LHCN-M2 (cell line): ENCODE measurements at places on chromosomes 2 and 18.
A peak's percentile ranks its signal among the peaks of the same experiment; 100 is the strongest.

DNA sequence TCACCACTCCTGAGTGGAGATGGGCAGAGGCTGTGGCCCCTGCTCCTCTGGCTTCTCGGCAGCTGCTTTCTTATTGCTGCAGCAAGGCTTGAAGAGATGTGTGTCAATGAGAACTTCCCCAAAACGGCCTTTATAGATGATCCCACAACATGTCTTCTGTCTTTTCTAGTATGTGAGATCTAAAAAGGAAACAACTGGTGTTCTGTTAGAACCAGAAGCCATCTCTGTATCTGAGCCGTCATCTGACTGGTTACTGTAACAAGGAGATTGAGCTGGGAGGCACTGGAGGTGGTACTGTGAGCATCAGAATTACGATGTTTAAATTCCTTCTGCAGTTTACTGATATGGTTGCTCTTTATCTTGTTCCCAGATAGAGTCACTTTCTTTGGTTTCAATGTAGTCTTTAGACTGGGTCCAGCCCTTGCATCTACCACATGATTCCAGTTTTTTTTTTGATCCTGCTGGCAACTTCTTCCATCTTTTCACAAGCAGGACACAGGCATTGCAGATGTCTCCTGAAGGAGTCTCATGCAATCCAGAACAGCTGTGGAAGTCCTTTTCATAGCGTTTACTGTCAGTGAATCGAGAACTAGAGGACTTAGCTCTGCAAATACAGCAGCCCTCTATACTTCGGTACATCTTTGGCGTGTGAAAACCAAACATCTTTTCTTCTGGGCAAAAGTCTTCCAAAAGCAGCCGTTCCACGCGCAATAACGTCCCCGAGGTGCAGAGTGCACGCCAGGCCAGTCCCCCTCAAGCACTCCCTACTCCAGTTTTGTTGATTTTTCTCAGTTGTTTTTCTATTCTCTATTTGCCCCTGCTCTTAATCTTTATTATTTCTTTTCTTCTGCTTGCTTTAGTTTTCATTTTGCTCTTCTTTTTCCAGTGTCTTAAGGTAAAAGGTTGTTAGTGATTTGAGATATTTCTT is 29.7 kb downstream of the TAF4B start:
- DNase-seq = no peak

GRCh38 chr18:54254265-54254758 is 15.0 kb upstream of the POLI start:
- peak; percentile 30 for DNase-seq

DNA sequence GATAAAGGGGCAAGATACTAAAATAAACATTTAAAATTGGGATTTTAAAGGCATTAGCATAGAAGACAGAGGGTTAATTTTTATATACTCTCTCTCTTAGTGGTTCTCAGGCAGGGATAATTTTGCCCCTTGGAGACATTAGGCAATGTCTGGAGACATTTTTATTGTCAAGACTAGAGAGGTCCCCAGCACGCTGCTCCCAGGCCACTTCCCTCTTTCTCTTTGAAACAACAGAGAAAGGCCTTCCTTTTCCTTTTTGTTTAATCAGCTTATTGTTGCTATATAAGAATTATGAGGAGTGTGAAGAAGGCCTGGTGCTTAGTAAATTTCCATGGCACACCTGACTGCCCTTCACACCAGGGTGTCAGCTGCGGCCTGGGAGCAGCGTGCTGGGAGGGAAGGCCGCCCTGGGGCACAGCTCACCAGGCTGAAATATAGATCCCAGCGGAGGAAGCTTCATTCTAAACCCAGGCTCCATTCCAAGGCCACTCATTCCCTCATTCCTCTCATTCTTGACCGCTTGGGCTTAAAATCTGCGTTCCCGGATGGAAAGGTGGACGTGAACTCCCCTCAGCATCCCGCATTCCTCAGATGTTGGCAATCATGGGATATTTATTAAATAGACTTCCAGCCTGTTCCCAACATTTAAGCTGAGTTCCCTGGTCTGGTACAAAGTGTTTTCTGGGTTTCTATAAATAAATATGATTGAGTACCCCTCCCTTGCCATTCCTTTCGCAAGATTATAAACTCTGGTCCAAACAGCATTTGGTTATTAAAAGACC is 22.5 kb downstream of the SLC14A2 start:
- no peak for DNase-seq

GRCh38 chr18:50970006-50970405 is 2.2 kb downstream of the ELAC1 start:
- no peak for DNase-seq

GRCh38 chr2:8021921-8022320 is 659.9 kb upstream of the ID2 start:
- DNase-seq = no peak

- DNase-seq = no peak
Measured at GRCh38 chr2:24107-24506, 22.2 kb downstream of the FAM110C start.

DNA sequence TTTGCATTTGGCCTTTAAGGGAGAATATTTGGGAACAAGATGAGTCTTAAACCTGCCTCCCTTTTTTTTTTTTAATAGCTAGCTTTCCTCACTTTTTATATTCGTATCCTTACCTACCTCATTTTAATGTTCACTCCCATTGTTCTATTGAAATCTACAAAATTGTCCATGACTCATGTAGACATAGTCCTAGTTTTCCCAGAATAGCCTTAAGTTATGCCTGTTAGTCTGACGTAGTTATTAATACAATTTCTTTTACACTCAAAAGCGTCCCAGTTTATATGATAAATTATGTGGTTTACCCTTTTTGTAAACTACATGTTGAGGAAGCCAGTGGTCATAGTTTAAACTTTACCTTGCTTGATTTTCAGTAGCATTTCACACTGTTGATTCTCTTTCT is 73.4 kb downstream of the UBR3 start:
- no peak for DNase-seq

GRCh38 chr2:100321866-100322820 is at the start of gene LONRF2:
Gene LONRF2 (minus strand): TSS chr2:100322501. CDS start chr2:100322093, 408 bp downstream.
- DNase-seq = no peak

DNA sequence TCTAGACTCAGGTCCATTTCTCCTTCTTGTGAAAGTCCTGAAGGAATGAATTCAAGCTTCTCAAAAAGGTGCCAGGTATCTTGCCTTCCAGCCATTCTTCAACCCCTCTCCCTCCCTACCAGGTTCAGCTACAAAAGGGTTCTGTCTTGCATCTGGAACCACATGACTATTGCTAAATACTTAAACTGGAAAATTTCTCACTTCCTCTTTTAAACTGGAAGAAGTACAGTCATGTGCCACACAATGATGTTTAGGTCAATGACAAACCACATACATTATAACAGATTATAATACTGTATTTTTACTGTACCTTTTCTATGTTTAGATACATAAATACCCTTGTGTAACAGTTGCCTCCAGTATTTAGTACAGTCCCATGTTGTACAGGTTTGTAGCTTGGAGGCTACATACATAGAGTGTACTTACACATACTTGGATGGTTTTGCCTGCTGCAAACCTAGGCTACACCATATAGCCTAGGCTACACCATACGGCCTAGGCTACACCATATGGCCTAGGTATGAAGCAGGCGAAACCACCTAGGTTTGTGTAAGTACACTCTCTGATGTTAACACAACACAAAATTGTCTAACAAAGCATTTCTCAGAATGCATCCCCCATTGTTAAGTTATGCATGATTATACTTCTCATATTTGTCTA is 142.0 kb upstream of the DNMT3A start:
- DNase-seq = no peak

DNA sequence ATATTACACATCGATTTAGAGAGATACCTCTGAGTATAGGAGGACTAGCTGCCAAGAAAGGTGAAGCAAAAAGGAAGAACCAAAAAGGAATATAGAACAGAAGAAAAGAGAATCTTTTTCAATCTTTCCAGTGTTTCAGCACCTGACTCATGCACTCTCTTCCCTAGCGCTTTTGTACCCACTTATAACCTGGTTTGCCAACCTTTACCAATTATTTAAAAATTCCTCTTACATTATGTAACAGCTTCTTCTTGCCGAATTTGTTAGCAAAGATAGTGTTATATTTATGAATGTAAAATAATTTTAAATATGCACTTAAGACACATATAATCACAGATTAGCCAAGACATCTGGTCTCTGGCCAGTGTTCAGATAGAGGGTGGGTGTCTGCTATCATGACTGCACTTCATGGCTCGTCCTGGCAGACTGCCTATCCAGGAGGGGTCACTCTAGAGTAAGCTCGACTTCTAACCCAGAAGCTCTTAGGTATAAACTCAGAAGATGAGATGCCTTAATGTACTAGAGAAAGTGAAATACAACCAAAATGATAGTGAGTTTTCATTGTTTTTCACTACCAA is 122.9 kb downstream of the ATAD2B start:
- peak; percentile 26 for DNase-seq

- DNase-seq = peak; percentile 51
Measured at GRCh38 chr2:151638191-151638933, 95.9 kb downstream of the NEB start.

GRCh38 chr2:178241844-178242551 is 47.7 kb downstream of the OSBPL6 start:
- DNase-seq = peak; percentile 94

DNA sequence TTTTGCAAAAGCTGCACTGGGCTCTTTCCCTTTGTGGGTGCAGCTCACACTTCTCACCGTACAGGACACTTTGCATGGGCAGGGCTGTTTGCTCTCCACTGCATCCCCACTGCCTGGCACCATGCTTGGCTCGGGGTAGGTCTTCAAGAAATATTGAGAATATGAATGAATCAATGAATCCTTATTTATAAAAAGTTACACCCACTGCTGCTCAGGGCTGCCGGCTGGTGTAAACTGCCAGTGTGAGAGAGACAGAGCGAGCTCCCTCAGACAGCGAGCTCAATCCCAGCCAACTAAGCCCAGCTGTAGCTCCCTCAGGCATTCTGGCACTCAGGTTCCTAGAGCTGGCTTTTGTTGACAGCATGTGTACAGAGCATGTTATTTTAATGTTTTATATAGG is 3.4 kb downstream of the TMEM185B start:
- DNase-seq = no peak

GRCh38 chr2:11743846-11744553 is 2.4 kb upstream of the LPIN1 start:
- DNase-seq = peak; percentile 99

DNA sequence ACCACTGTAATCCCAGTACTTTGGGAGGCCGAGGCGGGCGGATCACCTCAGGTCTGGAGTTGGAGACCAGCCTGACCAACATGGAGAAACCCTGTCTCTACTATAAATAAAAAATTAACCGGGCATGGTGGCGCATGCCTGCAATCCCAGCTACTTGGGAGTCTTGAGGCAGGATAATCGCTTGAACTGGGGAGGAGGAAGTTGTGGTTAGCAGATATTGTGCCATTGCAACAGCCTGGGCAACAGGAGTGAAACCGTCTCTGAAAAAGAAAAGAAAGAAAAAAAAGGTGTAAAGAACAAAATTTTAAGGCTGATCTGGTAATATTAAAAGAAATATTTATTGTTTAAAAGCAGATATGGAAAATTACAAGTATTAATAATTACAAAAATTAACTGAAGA is 29.7 kb downstream of the ZNF804A start:
- no peak for DNase-seq

GRCh38 chr18:79772108-79772864 is 25.5 kb upstream of the KCNG2 start:
- DNase-seq = no peak

DNA sequence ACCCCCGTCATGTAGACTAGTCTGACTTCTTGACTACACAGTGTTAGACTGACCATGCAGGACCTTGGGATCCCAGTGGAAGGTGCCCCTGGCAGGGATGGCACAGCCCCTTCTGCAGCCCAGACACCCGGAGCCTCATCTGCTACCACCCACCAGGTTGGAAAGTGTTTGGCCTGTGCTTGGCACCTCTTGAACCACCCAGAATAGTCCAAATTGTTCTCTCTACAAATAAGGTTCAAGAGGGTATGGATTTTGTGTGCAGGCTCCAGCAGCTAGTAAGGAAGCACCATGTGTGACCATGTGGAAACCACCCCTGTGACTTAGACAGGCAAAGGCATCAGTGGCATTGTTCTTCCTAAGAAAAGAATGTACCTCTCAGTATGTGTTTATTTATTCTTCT is 18.4 kb downstream of the L3MBTL4 start:
- DNase-seq = no peak

- no peak for DNase-seq
Measured at GRCh38 chr18:12928641-12929040, 19.2 kb upstream of the SEH1L start.

- DNase-seq = no peak
Measured at GRCh38 chr18:11293794-11294193, 144.4 kb upstream of the PIEZO2 start.

DNA sequence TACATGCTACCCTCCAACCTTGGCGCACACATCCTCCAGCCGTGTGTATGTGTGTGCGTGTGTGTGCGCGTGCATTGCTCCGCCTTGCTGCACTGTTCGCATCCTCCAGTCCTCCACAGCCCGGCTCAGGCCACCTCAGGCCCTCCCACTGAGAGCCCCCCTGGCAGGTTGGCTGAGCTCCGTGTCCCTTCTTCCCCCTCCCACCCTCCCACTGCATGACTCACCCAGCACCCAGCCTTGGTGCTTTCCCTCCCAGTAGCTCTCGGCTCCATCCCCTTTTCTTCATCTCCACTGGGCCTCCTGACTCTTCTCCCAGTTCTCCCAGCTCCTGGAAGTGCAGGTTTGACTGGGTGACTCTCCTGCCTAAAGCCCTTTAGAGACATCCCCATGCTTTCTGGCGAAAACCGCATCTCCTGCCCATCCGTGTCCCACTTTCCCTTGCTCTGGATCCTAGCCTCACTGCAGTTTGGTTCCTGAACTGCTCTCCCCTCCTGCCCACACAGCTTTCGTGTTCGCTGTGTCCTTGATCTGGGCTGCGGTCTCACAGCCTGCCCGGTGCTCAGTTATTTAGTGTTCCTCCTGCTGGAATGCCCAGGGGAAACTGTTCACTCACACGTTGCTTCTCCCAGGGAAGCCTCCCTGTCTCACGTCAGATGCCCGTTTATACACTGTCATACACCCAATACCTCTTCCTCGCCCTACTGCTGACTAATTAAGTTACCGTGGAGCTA is 4.9 kb downstream of the TMEM177 start:
- peak; percentile 39 for DNase-seq

GRCh38 chr18:63106727-63107126 is 212.8 kb downstream of the BCL2 start:
- no peak for DNase-seq

DNA sequence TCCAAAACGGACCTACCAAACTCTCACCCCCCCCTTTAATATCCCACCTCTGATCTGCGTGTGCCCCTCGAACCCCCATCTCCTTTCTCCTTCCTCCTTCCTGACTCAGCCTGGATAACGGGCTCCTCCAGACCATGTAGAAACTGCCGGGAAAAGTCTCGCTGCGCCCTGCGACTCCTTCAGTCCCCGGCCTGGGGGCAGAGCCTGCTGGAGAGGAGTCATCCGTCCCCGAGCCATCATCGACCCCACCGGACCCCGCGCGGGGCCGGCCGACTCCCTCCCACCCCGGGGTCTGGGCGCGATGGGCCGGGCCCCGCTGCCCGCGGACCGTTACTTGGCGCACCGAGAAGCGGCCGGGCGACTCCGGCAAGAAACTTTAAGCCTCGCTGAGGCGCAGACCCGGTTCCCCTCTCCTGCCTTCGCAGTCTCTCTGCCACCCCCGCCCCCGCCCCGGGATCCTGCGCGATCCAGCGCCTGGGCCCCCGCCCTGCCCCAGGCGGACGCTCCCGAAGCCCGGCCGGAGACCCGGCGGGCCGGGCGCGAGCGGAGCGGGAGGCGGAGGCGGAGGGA is 3.4 kb downstream of the ZEB2 start:
- peak; percentile 39 for DNase-seq
